Right atrium auricular region (tissue), 2 donors: ENCODE measurements at places on chromosomes 2 and 18. TPM values are rescaled to one million over a fixed set of nuclear protein-coding genes. Genes with fewer than 3 reads are reported as not detected.

DNA sequence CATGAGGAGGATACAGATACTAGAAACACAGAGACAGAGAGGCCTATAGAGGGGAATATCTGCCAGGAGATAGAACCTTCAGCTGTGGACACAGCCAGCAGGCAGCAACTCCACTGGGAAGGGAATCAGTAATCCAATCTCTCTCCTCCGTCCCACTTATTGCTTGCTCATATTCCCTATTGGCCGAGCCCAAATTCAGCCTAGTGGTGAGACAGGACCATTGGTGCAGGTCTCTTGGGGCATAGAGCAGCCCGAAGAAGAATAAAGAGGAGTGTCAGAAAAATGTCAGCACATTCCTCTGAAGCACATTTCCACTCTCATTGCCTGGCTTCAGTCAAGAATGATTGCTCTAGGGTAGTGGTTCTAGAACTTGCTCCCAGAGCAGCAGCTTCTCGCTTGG is 1091.5 kb upstream of the GYPC start:
- no peak for DNase-seq

DNA sequence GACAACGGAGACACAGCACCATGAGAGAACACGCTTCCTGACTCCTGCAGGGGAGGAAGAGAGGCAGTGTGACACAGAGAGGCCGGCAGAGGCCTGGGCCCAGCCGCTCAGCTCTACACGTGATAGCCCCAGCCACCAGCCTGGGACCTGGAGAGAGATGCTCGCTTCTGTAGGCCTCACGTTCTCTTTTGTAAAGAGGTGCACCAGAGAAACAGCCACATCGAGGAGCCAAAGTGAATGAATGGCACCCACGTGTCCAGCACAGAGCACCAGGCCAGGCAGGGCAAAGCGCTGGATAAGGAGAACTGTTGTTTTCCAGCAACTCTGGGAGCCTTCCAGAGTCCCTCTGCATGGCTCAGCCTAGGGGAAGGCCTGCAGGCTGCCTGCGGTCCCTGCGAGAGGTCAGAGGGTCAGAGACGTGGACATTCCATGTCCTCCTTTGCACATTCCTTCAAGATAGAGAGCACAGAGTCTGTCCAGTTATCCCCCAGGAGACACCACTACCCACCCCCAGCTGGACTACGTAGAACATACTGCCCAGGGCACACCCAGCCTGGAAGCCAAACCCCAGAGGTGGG is 14.2 kb downstream of the LIMS2 start:
- DNase-seq, result no peak

- DNase-seq, result no peak
Observed at GRCh38 chr2:27912512-27912911, 22.0 kb downstream of the BABAM2 start.

GRCh38 chr2:24409171-24409570 is 48.8 kb upstream of the ITSN2 start:
- no peak for DNase-seq

DNA sequence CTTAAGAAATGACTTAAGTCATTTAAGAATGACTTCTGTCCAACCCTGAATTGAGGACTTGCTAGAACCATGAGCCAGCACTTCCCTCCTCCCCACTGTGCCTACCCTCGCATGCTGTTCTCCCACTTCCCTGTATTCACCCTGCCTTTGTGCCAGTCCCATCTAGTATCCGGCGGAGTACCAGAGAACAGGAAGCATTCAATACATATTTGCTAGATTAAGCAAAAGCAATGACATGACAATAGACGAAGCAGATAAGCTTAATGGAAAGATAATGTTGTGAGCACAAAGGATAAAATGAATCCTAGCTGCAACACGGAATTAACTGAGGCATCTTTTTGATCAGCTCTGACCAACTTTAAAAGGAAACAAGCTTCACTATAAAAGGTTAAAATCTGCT is 328.5 kb downstream of the TDRD15 start:
- DNase-seq, result no peak

DNA sequence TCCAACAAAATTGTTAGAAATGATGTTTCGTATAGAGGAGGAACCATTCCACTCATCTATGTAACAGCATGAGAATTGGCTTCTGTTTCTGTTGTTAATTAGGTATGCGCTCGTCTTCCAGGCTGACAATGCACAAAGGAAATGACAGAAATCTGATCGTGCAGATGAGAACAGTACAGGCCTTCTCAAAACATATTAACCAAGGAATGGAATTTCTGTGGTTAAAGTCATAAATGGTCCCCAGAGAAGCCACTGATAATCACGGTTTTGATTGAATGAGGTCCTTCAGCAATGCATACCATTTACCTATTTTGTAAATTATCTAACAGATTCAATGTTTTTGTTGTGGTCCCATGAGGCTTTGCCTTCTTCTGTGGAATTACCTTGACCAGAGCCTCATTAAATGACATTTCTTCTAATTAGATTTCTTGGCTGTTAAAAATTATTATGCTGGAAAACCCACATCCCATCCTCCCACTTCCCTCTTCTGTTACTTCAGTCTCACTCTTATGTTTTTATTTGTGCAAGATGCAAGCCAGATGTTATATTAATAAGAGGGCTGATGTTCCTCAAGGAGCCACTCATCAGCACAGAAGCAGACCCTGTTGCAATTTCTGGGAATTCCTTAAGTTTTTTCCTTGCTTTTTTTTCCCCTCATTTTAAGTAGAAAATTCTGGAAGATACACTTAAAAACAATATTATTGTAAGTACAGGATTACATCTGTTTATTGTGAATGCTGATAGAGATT is 395.8 kb downstream of the PID1 start:
- DNase-seq, result no peak

- DNase-seq, result no peak
Observed at GRCh38 chr2:75592030-75592429, 31.3 kb upstream of the EVA1A start.

DNA sequence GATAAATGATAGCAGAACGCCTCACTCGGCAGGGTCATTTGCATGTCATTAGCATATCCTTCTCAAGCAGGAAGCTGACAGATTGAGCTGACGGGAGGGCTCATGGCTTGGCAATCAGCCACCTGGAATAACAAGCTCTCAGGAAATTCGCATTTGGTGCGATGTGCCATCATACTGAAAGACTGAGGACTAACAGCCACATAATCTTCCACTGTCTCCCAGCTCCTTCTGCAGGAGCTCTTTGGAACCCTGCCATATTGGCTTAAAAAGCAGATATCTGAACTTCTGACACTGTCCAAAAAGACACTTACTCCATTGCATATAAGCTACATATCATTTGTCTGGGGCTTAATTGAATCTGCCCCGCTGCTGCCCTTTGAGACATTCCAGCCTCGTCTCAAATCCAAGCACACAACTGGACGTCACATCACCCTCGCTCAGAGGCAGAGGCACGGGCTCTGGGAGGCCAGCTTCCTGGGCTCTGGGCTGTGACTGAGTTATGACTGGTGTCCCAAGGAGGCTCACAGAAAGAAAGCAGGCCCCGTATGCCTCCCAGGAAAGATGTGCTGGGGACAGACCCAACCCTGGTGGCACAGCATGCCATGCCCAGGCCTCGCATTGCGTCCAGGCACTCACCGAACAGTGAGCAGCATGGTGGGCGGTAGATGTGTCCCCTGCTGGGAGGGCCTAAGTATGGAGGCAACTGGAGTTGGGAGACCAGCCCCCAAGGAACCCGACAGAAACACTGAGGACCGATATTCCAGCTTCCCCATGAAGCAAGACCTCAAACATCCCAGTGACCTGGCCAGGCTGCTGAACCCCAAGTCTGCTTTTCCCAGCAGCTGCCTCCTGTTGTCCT is 228.0 kb downstream of the ATAD2B start:
- no peak for DNase-seq

GRCh38 chr2:168401048-168401556 is 55.0 kb upstream of the CERS6 start:
- DNase-seq, result no peak

- no peak for DNase-seq
Observed at GRCh38 chr2:88180605-88181240, 10.6 kb downstream of the THNSL2 start.

GRCh38 chr2:26644188-26644835 is 3.1 kb upstream of the CIB4 start:
- no peak for DNase-seq

GRCh38 chr2:168521053-168521741 is 65.1 kb downstream of the CERS6 start:
- no peak for DNase-seq

GRCh38 chr2:69095305-69095704 is 82.3 kb downstream of the ANTXR1 start:
- DNase-seq, result no peak

- no peak for DNase-seq
Observed at GRCh38 chr2:237213315-237214022, 127.8 kb downstream of the COPS8 start.

DNA sequence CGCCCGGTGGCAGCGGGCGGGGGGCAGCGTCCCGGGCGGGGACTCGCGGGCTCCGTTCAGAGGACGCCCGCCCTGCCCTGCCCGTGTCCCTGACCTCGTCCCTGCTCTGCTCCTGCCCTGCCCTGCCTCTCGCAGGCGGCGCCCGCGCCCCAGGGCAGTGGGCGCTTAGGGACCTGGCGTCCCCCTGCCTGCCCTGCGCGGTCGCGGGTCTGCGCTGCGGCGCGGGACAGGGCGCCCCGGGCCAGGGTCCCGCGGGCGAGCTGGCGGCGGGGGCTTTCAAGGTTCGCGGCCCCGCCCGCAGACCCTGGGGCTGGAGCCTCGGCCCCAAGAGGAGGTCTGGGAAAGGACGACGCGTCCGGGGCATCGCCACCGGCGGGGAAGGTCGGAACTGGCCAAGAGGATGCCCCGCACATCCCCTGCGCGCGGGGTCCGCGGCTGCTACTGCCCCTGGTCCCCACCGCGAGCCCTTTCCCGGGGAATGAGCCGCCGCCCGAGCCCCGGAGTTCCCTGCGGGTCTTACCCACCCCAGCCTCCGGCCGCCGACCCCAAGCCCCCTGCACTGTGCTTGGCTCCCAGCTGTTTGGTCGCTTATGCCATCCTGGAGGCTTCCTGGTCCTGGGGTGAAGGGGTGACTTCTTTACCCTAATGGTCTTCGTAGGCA is 679 bp downstream of the RNF144A start:
- DNase-seq, result no peak

DNA sequence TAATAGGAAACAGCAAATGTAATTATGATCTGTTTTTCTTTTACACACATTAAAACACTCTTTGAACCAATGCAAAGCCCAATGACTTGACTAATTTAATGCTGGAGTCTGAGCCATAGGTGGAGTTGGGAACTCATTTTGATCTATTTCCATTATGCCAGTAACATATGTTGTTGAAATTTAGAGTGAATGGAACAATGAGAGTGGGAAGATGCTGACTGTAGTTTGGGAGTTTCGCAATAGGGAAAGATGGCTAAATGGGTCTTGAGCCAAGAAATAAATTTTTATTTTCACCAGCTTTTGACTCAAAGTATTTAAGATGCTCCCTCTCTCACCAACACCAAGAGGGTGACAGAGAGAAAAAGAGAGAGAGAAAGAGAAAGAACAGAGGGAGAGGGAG is 246.7 kb downstream of the DLGAP1 start:
- no peak for DNase-seq

DNA sequence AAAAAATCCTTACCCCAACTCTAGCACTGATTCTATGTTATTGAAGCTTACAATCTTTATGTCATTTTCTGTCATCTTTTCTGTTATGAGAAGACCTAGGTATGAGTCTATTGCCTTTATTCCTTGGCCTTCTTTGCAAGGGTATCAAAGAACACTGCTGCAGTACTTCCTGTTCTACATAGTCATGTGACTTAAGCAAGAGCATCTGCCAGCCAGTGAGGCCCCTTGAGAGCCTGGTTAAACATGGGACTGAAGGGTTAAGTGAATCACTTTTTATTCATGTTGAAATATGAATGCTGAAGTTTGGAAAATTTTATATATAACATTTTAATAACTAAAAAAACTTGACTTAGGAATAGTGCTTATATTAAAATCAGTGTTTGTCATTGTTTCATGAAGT is 844 bp upstream of the CPS1 start:
- no peak for DNase-seq

- DNase-seq, result no peak
Observed at GRCh38 chr2:873651-874580, 76.7 kb upstream of the SNTG2 start.

DNA sequence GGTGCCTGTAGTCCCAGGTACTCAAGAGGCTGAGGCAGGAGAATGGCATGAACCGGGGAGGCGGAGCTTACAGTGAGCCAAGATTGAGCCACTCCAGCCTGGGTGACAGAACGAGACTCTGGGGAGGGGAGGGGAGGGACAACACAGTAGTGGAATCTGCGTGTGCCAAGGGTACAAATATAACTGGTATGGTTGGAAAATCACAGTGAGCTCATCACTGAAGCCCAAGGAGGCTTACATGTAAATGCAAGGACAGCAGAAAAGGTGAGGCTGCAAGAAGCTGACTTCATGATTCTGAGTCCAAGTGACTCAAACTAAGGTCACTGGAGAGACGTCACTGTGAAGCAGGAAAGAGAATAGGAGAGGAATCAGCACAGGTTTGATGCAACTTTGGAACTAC is 9.2 kb downstream of the SEPTIN10 start:
- DNase-seq, result no peak

DNA sequence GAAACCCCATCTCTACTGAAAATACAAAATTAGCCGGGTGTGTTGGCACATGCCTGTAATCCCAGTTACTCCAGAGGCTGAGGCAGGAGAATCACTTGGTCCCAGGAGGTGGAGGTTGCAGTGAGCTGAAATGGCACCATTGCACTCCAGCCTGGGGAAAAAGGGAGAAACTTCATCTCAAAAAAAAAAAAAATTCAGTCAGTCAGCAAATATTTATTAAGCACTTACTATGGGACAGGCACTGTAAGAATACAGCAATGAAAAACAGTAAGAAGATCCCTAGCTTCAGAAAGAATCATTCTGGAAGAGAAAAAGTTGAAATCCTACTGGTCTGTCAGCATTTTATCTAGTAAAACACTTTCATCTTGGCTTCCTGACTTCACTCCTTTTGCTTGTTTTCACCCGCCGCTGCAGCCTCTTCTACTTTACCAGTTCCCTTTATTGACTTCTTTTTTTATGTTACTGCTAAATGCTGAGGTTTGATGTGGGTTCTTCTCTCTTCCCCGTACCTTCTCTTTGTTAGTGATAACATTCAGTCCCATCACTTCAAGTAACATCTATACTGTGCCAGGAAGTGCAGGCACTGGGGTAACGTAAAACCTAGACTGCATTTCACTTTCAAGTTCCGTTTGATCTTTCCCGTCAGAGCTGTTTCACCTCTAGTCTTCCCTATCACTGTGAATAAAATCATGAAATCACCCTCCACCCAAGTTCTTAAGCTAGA is 10.8 kb upstream of the TAF4B start:
- DNase-seq, result no peak

The GALNT3 gene
- total RNA-seq, result 0.11 TPM

The LYPD6 gene
- 0.63 TPM for total RNA-seq

The CLEC4F gene
- 0.16 TPM for total RNA-seq

The HAAO gene
- 2.6 TPM for total RNA-seq

The KATNAL2 gene
- total RNA-seq, result 2.2 TPM

The UNC80 gene
- total RNA-seq, result not detected

The SOWAHC gene
- 3.0 TPM for total RNA-seq

The C2orf66 gene
- not detected for total RNA-seq

The AQP4 gene
- total RNA-seq, result 10.0 TPM

The CNTNAP5 gene
- not detected for total RNA-seq

The TUBA3E gene
- total RNA-seq, result 1.6 TPM

The PREPL gene
- total RNA-seq, result 71.5 TPM
